ENCODE measurements at places on chromosomes 6 and 20.

DNA sequence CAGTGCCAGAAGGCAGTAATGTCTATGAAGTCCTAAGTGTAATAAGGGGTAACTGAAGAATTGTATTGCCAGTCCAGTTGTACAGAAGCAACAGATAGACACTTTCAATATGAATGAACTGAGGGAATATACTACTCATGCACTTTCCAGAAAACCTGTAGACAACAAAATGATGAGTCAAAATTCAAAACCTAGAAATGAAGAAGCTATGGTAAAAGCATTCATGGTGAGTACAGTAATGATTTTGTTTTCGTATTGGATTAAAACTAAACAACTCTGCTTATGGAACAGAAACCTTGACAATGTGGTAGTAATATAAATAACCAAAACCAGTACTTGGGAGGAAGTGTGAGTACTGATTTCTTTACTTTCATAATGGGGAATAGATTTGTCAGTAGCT, 35.0 kb downstream of the ARMC2 start:
- no peak for DNase-seq

DNA sequence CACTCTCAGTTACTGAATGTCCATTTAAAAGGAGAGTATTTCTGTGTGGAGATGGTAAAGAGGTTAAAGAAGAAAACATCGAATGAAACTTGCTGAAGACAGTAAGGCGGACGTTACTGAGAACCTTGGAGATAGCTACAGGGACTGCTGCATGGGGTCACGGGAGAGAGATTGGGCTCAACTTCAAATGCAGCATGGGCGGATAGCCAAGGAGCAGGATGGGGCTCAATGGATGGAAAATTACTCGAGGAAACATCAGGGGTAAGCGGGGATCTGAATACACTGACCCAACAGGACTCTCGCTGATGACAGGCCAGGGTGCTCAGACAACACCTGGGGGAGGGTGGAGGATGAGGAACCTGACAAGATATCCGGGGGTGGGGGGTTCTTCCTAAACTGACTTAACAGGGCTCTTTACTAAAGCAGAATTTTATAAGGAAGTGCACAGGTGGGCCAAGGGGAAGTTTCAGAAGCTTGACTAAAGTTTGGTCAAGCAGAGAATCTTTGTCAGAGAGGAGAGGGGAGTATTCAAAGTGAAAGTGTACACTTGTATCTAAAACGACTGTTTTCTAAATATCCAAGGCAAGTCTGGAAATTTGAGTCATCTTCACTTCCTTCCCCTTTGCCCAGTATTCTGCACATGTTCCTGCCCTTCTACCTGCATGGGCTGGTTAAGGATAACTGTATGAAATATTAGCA, 22.8 kb downstream of the ECT2L start:
- no peak for DNase-seq

DNA sequence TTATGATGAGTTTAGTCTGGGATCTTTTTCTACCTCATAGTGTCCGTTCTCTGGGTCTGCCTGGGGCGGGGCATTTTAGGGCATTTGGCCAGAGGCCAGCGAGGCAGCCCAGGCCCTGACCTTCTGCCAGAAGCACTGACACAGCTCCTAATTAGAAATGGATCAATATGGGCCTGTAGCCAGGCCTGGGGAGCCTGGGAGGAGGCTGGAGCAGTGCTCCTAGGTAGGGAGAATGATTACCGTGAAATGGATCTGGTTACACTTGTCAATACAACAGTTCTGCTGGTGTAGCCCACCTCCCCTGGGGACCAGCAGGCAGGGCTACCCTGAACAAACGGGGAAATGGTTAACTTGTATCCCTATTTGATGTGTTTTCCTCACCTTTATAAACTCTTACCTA, 23.0 kb downstream of the RALY start:
- DNase-seq = no peak

DNA sequence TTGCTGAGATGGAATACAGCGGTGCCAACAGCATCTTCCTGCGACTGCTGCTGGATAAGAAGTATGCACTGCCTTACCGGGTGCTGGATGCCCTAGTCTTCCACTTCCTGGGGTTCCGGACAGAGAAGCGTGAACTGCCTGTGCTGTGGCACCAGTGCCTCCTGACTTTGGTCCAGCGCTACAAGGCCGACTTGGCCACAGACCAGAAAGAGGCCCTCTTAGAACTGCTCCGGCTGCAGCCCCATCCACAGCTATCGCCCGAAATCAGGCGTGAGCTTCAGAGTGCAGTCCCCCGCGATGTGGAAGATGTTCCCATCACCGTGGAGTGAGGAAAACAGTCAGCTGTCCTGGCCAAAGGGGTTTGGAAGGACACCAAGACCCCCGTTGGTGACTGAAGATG, 9.2 kb downstream of the CCND3 start:
- DNase-seq = no peak

GRCh38 chr6:166529586-166529985, 56.9 kb downstream of the RAMACL start:
- DNase-seq = no peak

GRCh38 chr6:130852844-130853554, 25.8 kb downstream of the SMLR1 start:
- DNase-seq = no peak

- DNase-seq = no peak
Measured at GRCh38 chr6:150866991-150867501, 1.5 kb downstream of the MTHFD1L start.

GRCh38 chr6:140041571-140042332, 667.3 kb upstream of the CITED2 start:
- no peak for DNase-seq
